ENCODE measurements at places on chromosomes 1 and 21.

- DNase-seq: peak; percentile 9
Observed at GRCh38 chr1:94418664-94419655, 771 bp downstream of the ABCD3 start.

GRCh38 chr1:40383488-40384412 is 10.2 kb downstream of the SMAP2 start:
- no peak for DNase-seq

DNA sequence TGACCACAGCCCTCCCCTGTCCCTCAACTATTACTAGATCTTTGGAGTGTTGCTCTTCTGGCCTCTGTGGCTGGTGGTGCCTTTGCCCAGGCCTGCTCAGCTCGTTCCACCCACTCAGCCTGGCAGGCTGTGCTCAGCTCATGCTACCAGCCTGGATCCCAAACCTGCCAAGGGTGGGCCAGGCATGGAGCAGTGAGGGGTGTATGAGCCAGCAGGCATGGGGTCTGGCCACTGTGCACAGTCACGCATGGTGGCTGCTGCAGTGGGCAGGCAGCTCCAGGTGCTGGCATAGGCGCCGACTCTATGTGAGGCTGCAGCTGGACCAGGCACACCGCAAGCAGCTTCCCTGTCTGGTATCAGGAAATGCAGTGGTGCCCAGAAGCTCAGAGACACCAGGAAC is 449.9 kb downstream of the MATN1 start:
- DNase-seq: no peak

GRCh38 chr1:219050086-219050821 is 123.4 kb upstream of the LYPLAL1 start:
- DNase-seq: no peak

DNA sequence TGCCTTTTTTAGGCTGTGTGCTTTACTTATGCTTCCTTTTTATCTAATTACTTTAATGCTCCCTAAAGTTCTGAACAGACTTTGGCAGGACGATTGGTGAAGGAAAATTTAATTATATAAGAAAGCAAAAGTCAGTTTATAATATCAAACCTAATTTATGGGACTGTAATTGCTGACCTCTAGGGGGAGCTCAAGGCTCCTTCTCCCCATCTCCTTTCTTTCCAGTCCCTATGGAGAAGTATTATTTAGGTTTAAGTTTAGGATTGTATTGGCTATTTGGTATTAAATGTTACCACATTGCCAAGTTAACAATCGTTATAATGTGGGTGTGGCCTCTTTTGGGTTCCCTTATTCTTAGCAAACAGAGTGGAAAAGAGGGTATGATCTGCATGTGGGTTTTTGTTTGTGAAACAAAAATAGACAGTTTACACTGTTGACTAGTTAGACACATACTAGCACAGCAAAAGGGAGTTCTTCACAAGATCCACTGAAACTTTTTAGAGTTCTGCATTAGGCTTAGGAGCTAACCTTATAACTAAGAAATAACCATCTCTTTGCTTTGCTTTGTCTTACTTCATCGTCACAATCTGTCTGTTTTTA is 48.2 kb upstream of the TNFSF4 start:
- DNase-seq: peak; percentile 63

GRCh38 chr1:60763741-60764140 is 318.6 kb upstream of the NFIA start:
- no peak for DNase-seq

- DNase-seq: no peak
Observed at GRCh38 chr1:225567789-225568188, 85.1 kb downstream of the ENAH start.

Data from inflammatory macrophage (primary cell).